ENCODE measurements at places on chromosomes 12 and 14.

DNA sequence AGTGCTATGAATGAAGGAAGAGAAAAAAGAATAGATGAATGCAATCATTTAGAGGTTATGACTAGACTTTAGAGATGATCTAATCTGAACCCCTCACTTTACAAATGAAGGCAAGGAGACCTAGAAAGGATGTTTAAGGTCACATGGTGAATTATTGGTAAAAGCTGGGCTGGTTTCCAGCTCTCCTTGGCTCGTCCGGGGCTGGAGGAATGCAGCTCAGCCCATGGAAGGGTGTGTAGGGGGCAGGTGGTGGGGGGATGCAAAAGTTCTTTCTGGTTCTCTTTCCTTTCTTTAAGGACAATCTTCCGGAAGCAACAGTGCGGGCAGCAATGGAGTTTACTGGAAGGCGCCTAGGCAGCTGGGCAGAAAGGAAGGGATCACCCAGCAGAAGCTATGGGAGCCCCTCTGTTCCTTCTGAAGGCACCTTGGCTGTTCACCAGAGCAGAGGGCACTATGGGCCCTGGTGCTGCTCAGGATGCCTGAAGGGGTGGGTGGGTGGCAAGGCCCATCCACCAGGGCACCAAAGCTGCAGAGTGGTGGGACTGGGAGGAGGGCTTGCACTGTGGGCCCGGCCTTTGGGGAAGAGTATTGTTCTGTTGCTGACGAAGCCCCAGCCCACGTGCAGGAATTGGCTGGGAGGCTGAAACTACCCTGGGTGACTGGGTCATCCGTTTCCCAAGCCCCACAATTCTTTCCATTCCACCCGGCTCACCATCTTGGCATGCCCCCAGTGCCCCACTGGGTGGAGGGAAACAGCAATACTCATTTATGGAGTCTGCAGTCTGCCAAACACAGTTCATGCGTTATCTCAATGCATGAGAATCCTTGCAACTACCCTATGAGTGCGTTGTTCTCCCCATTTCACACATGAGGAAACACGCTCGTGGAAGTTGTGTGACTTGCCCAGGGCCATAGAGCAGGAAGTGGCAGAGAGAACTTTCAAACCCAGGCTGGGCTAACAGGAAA, 78.2 kb downstream of the IRF2BPL start:
- no peak for DNase-seq

GRCh38 chr12:49345051-49345824, 1.4 kb upstream of the DNAJC22 start:
- peak; percentile 60 for DNase-seq

GRCh38 chr12:56079723-56080555, at the start of gene ERBB3:
Gene ERBB3 (plus strand): TSS chr12:56080165. CDS start chr12:56080301, 136 bp downstream.
- peak; percentile 94 for DNase-seq

DNA sequence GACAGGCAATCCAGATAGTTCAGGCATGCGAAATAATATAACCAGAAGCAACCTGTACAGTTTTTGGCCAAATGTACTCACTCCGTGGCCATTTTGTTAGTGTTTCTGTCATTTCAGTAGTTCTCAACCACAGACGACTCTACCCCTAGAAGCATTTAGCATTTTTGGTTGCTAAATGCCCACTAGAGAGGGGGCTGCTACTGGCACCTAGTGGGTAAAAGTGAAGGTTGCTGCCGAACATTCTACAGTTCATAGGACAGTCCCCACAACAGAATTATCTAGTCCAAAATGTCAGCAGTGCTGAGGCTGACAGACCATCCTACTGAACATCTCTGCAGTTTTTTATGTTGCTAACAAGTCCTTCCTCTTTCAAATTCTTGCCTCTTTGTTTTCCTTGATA, 107.4 kb downstream of the TSHR start:
- DNase-seq: peak; percentile 26

GRCh38 chr12:50251619-50252252, 31.6 kb downstream of the LIMA1 start:
- no peak for DNase-seq

All from iPS-NIHi11 (cell line).